Effector memory CD8-positive, alpha-beta T cell (primary cell): ENCODE measurements at places on chromosomes 11 and 22.

GRCh38 chr22:30803679-30804078 is 109.0 kb downstream of the OSBP2 start:
- DNase-seq = no peak

- DNase-seq = no peak
Observed at GRCh38 chr11:66121466-66121865, 51.4 kb downstream of the PACS1 start.

DNA sequence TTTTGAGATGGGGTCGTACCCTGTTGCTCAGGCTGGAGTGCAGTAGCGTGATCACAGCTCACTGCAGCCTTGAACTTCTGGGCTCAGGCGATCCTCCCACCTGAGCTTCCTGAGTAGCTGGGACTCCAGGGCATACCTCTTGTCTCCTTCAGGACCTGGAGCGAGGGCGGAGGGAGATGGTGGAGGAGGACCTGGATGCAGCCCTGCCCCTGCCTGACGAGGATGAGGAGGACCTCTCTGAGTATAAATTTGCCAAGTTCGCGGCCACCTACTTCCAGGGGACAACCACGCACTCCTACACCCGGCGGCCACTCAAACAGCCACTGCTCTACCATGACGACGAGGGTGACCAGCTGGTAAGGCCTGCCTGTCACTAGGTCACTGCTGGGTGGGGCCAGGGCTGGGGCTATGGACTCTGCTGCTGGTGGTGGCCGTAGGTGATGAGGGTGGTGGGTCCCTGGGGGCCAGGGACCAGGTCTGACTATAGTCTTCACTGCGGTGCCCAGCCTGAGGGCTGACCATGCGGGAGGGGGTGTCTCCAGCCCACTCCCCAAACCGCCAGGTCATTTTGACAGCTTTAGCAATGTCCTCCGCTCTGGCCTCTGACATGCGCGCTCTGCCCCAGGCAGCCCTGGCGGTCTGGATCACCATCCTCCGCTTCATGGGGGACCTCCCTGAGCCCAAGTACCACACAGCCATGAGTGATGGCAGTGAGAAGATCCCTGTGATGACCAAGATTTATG is 53.9 kb downstream of the MYO7A start:
- no peak for DNase-seq

- no peak for DNase-seq
Observed at GRCh38 chr11:57219021-57219627, 17.9 kb downstream of the APLNR start.

GRCh38 chr11:67780056-67780455 is 105.6 kb upstream of the ALDH3B2 start:
- DNase-seq = no peak

DNA sequence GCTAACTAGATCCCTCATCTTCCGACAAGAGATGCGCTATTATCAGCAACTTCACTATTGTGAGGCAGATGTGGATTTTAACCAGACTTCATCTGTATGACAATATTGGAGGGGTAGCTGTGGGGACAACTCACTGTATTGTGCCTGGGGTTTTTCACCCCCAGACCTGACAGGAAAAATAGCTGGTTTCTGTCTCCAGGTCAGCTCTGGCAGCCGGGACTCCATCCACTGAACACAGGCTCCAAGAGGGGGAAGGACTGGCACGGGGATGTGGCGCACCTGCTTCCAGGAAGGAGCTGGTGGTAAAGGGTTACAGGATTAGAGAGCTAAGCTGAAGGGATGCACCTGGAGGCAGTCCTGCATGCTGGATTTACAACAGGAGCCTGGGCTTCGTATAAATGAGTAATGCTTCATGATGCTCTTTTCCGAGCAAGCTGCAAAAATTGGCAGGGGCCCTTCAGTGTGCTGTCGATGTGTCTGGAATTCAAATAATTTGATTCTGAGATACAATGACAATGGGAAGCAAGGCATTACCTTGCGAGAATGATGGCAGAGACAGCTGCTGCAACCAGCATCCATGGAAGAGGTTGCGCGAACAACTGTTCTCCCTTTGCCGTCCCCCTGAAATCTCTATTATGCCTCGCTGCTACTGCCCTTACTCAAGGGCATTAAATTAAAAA is 49.5 kb downstream of the LMO2 start:
- no peak for DNase-seq

DNA sequence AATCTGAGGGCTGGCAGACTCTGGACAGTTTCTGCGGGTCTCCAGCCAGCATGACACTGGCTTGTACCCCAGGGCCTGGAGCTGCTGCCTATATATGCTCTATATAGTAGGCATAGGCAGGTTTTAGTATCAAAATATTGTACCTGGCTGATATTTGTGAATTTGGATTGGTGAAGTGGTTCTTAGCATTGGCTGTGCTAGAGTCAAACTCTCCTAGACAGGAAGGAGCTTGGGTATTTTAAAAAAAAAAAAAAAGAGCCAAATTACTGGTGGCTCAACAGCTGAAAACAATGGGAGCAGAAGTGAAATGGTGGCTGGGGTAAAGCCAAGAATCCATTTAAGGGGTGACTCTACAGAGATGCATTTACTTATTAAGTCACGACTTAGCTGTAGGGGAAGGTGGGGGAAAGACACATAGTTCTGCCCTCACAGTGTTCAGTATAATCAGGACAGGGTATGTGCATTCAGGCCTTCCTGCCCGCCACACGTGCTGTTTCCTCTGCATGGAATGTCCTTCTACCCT is 11.0 kb upstream of the MTFP1 start:
- no peak for DNase-seq

- no peak for DNase-seq
Observed at GRCh38 chr11:128052912-128053641, 534.3 kb downstream of the ETS1 start.

GRCh38 chr11:122665861-122666260 is 10.3 kb downstream of the UBASH3B start:
- no peak for DNase-seq

DNA sequence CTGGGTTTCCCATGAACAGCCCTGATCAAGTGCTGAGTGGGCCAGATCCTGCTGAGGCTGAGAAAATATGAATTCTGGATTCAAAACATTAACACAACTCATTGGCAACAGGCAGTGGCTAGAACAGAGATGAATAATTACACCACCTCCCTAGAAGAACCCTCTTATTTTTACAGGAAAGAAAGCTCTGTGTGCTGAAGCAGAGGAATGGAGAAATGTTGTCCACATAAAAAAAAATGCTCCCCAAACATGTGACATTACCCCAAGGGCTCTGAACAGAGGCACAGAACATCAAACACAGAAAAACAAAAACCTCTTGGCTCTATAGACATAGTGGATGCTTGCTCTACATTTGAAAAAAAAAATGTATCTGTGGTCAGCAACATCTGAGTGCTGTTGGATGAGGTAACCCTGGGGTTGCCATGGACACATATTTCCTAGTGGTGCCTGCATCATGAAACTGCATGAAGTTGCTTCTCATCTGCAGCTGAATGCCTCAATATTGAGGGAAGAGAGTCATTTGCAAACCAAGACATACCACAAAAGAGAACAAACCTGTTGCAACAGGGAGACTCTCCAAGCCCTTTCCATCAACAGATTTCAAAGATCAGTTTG is 98.8 kb downstream of the SNX19 start:
- DNase-seq = no peak

DNA sequence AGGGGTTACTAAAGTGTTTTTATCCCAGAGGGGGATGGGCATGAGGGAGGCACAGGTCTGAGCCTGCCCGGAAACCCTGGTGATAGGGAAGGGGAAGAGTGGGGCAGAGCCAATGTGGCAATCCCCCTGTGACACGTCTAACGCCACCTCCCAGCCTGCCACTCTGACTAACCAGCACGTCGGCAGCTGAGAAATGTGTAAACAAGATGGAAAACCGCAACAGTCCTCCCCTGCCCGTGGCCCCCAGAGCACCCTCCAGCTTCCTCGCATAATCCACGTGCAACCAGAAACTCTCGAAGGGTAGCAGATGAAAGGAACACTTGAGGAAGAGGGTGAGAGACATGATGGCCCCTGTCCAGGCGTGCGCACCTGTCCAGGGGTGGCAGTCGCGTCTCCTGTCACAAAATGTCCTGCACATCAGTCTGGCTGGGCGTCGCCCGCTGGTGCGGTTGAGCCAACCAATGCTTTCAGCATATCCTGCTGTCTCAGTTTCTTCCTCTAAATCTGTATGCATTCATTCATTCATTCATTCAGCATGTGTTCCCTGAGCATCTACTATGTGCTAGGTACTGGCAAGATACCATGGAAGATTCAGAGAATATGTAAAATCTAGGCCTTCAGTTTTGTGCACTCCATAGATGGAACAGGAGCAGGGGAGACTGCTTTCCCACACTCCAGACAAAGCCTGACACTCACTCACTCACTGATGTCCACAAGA is 4.5 kb downstream of the TMPRSS4 start:
- no peak for DNase-seq

- no peak for DNase-seq
Observed at GRCh38 chr22:47566491-47566890, 804.0 kb downstream of the TBC1D22A start.

DNA sequence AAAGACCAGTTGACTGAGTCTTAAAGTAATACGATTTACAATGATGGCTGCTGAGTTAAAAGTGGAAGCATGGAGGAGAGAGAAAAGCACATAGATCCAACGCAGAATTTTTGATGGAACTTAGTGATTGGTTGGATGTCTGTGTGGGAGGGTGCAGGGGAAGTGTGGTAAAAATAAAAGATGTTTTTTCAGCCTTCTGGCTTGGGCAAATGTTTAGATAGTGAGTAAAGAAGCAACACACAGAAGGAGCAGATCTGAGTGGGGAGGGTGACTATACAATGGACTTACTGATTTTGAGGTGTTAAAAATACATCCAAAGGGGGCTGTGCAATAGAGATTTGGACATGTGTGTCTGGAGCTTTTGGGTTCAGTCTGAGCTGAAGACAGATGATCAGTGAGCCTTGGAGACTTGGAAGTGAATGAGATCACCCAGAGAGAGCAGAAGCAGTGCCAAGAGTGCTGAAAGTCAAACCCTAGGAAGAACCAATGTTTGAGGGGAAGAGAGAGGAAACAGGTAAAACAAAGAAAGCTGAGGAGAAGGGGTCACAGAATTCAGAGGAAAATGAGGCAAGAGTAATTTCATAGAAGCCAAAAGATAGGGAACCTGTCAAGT is 8.6 kb downstream of the GRIA4 start:
- DNase-seq = no peak

DNA sequence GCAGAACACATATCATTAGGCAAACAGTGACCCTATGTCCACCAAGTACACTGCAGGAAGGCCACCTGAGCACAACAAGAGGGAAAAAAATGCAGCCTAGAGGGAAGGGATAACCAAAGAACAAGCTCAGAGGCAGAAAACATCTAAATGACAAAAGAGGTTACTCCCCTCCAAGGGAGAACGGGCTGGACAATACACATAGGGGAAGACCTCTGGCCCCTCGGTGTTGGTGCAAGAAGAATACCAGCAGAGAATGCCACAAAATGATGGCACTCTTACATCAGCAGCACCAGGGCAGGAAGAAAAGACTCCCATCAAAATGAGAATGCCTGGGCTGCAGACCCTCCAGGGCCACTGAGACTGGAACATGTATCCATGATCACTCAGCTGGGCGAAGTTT is 66.6 kb upstream of the OPCML start:
- no peak for DNase-seq

GRCh38 chr11:134668076-134668475 is 256.0 kb upstream of the B3GAT1 start:
- no peak for DNase-seq

GRCh38 chr11:67572747-67573419 is 10.7 kb upstream of the GSTP1 start:
- DNase-seq = no peak
